ENCODE measurements at places on chromosomes 1 and 21.

DNA sequence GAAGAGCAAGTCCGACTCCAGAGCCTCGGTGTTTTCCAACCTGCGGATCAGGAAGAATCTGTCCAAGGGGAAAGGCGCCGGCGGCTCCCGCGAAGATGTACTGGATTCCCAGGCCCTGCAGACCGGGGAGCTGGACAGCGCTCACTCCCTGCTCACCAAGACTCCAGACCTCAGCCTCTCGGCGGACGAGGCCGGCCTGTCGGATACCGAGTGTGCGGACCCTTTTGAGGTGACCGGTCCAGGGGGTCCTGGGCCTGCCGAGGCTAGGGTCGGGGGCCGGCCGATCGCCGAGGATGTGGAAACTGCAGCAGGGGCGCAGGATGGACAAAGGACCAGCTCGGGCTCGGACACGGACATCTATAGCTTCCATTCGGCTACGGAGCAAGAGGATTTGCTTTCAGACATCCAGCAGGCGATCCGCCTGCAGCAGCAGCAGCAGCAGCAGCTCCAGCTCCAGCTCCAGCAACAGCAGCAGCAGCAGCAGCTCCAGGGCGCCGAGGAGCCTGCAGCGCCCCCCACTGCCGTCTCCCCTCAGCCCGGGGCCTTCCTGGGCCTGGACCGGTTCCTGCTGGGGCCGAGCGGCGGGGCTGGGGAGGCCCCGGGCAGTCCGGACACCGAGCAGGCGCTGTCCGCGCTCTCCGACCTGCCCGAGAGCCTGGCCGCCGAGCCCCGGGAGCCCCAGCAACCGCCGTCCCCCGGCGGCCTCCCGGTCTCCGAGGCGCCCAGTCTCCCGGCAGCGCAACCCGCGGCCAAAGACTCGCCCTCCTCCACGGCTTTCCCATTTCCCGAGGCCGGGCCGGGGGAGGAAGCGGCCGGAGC lies 827 bp downstream of the FMN2 start:
- no peak for DNase-seq

- peak; percentile 45 for DNase-seq
Measured at GRCh38 chr21:33368124-33368523, 35.1 kb upstream of the IFNGR2 start.

DNA sequence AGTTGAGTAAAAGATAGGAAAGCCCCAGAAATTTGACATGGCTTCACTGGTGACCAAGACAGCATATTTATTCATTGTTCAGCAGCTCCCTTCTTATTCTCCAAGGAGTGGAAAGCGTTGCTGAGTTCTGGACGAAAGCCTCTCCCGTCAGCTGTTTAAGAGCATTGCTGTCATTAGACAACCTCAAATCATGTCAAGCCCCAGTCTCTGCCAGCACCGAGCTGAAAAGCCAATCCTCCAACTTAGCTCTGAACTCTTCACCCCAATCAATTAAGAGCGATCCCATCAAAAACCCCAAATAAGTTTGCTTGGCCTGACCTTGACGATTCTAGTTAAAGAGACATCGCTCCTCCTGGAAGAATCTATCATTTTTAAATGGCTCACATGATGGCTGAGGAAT lies 110.8 kb downstream of the PLPP3 start:
- DNase-seq: no peak

- DNase-seq: no peak
Measured at GRCh38 chr1:172143384-172144055, 277.0 kb upstream of the C1orf105 start.

- DNase-seq: no peak
Measured at GRCh38 chr1:88528792-88529191, 155.3 kb upstream of the PKN2 start.

- DNase-seq: no peak
Measured at GRCh38 chr1:10271869-10272268, 61.5 kb downstream of the KIF1B start.

DNA sequence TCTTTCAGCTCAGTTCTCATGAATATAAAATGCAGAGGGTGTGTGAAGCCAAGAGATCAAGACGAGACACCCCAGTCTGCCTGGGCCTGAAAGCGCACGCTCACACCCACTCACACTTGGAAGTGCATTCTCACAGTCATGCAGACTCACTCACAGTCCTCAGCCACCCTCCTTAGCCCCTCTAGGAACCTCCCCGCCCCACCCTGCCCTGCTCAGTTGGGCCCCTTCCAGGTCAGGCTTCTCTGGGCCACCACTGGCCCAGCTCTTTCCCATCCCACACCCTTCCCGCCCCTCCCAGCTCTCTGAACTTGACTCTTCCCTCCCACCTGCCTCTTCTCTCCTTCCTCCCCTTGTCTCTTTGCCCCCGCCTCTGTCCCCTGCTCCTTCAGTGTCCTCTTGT lies 93.8 kb downstream of the EPHB2 start:
- no peak for DNase-seq

GRCh38 chr1:41482001-41482765 lies 2.3 kb downstream of the EDN2 start:
- no peak for DNase-seq

GRCh38 chr1:60636946-60637345 lies 445.4 kb upstream of the NFIA start:
- DNase-seq: no peak

DNA sequence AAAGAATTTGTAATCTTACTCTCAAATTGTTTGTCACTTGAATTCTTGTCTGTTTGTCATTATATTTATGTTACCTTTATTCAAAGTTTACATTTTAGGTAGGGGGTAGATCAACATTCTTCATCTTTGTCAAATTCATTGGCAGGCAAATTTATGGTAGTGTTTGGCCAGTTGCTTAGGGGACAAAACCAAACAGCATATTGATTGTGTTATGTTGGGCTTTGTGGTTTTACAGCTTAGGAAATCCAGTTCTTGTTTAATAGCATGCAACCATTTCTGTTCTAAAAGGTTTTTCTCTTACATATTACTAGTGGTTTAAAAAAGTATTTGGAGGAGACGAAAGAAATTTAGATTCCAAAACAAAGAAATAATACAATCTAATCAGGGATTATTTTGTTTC lies 91.4 kb downstream of the HMCN1 start:
- DNase-seq: no peak

- no peak for DNase-seq
Measured at GRCh38 chr1:186519982-186520381, 59.1 kb upstream of the PDC start.

DNA sequence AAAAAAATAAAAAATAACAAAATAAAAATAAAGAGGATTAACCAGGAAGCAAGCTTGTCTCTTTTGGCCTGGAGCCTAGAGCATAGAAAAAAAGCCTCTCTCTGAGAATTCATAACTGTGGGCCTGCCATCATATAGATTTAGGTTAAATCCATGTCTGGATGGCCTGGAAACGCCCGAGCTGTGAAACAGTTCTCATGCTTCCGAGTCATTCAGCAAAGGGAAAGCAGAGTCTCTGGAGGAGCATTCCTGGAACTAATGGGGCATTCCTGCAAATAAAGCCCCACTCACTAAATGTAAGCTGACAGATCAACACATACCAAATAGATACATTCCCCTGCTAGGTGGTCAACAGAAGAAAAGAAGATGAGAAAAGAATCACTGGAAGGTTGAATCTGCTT lies 75.8 kb upstream of the GNG4 start:
- DNase-seq: no peak

GRCh38 chr1:20787840-20788795 lies 1.0 kb upstream of the HP1BP3 start:
- DNase-seq: no peak

- DNase-seq: no peak
Measured at GRCh38 chr1:151513626-151514121, 2.5 kb downstream of the CGN start.

DNA sequence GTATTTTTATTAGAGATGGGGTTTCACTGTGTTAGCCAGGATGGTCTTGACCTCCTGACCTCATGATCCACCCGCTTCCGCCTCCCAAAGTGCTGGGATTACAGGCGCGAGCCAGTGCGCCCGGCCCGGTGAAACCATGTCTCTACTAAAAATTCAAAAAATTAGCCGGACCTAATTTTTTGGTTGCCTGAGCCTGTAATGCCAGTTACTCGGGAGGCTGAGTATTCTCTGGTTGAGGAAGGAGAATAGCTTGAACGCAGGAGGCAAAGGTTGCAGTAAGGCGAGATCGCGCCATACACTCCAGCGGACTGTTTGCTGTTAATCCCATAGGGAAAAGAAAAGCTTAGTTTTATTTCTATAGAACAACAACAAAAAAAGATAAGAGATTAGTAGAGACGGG lies 29.9 kb upstream of the HJV start:
- no peak for DNase-seq

GRCh38 chr1:118987468-118988185 lies 516 bp downstream of the TBX15 start:
- DNase-seq: no peak

DNA sequence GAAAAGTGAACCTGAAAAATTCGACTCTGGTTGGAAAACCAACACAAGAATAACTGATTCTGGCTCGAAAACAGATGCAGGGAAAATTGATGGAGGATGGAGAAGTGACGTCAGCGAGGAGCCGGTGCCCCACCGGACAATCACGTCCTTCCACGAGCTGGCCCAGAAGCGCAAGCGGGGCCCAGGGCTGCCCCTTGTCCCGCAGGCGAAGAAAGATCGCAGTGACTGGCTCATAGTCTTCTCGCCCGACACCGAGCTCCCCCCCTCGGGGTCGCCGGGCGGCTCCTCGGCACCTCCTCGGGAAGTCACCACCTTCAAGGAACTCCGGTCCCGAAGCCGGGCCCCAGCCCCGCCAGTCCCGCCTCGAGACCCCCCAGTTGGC lies 1.9 kb downstream of the RUSC1 start:
- no peak for DNase-seq

- DNase-seq: no peak
Measured at GRCh38 chr1:206960676-206961386, 9.4 kb downstream of the FCAMR start.

- no peak for DNase-seq
Measured at GRCh38 chr1:94552071-94552586, 10.6 kb upstream of the F3 start.

GRCh38 chr1:29700491-29700890 lies 464.2 kb downstream of the PTPRU start:
- DNase-seq: no peak

- DNase-seq: no peak
Measured at GRCh38 chr1:203592730-203593129, 33.9 kb upstream of the ATP2B4 start.

GRCh38 chr1:213719462-213719861 lies 268.3 kb upstream of the PROX1 start:
- DNase-seq: no peak
